ENCODE measurements at places on chromosomes 5 and 9.

DNA sequence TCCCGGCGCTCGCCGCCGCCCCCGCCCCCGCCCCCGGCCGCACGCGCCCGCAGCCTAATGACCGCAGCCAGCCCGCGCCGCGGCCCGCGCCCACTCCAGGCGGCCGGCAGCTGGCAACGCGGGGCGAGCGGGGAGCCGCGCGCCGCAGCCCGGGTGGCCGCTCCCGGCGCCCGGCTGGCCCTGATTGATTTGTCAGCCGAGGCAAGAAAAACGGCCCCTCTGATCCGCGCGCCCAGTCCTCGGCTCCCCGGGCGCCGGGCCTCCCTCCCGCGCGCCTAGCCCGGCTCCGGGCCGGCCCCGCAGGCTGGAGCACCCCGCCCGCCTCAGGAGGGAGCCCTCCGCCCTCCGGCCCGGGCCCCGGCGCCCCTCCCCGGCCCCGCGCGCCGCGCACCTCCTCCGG is 11.9 kb upstream of the LHX2 start:
- no peak for DNase-seq

DNA sequence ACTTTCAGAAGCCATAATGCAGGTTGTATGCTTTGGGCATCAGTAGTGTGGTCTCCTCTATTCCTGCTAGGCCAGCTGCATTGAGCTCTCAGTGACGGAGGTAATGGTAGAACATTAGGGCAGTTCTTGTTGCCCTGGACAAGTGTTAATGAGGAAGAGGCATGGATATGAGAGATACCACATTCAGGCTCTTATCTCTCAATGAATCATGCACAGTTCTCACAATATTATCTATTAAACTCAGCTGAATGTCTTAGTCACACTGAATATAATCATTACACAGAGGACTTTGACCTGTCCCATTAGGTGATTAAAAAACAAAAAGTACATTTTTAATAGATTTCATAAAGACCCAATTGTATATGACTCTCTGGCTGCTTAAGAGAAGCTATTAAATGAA is 76.6 kb upstream of the SSBP2 start:
- no peak for DNase-seq

DNA sequence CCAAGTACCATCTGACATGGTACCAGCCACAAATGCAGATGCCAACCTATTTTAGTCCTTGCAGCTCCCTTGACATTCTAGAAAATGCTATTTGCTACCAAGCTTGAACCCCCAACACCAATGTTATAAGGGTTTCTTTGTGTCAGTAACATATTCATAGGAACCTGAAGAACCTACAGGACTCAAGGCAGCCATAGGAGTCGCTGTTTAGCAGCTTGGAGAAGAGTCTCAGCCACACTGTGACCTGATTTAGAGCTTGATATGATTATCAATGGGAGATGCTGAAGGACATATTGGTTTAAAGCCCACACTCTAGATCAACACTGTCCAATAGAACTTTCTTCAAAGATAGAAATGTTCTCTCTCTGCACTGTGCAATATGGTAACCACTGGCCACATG is 6.4 kb upstream of the ZFR start:
- DNase-seq: no peak

DNA sequence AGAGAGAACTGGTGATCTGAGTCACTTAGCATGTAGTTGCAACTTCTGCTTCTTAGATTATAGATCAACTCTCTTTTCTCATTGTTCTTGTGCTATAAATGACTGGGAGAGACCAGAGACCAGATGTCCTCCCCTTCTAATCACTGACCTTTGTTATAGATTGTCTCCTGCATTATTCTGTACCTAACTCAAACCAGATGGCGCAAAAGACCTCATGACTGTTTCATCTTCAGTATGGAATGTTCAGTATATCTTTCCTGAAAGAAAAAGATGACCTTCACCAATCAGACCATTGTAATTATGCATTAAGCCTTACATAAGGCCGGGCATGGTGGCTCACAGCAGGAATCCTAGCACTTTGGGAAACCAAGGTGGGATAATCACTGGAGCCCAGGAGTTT is 30.5 kb upstream of the ADAM19 start:
- no peak for DNase-seq

- DNase-seq: peak; percentile 81
These were observed 31.3 kb downstream of the ADAMTS2 start for GRCh38 chr5:179313849-179314521.

- DNase-seq: no peak
These were observed 213.7 kb upstream of the MAP3K1 start for GRCh38 chr5:56601641-56602071.

DNA sequence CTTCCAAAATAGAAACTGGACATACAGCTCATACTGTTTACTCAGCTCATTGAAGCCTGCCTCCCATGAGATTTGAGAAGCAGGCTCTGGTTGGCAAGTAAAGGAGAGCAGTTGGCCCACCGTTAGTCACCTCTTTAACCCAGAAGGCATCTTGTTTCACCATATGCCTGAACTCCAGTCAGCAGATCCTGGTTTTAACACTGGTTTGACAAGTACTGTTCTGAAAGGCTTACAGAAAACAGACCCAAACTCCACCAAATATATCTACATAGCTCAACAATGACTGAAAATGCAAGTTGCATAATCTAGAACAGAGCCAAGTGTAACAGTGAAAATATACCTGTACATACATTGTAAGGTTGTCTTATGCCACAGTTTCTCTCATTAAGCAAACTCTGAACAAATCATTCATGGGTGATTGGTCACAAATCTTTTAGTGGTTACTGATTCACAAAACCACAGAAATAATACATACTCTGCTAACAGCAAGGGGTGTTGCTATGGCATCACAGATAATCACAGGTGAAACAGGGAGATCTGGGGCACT is 198.8 kb downstream of the BNC2 start:
- no peak for DNase-seq

Data from thyroid gland (tissue), 4 donors.